ENCODE measurements at places on chromosomes 2 and 18.

DNA sequence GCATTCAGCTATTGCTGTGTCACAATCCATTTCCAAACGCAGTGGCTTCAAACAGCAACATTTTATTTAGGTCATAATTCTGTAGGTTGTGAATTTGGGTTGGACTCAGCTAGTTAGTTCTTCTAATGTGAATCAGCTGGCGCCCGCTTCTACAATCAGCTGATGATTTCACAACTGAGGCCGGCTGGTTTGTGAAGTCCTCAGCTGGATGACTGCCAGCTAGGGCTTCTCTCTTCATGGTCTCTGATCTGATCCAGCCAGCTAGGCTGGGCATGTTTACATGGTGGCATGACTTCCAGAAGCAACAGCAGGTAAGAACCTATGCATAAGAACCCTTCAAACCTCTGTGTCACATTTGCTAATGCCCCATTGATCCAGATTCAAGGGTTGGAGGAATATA is 172.0 kb downstream of the SLC4A10 start:
- DNase-seq = no peak

- no peak for DNase-seq
These were observed 247.7 kb downstream of the ICOS start for GRCh38 chr2:204184226-204184625.

- no peak for DNase-seq
These were observed 4.8 kb downstream of the ALK start for GRCh38 chr2:29916571-29916970.

DNA sequence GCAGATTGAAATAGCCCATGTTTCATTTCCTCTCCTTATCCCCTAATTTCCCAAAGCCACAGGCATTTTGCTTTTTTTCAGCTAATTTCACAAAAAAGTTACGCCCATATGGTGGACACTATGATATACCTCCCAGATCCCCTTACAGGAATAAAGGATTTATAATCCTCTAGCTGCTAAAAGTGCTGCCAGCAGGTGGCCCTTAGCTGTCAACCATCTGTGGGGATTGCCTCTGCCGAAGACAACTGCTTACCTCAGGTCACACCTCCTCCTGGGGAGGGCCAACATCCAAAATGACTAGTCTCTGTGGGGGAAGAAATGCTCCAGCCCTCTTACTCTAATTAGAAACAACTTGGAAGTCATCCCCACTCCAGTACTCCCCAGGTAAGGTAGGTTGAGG is 61.0 kb upstream of the EPB41L3 start:
- DNase-seq = no peak

- no peak for DNase-seq
These were observed 63.6 kb upstream of the PGAP1 start for GRCh38 chr2:196990092-196990491.

DNA sequence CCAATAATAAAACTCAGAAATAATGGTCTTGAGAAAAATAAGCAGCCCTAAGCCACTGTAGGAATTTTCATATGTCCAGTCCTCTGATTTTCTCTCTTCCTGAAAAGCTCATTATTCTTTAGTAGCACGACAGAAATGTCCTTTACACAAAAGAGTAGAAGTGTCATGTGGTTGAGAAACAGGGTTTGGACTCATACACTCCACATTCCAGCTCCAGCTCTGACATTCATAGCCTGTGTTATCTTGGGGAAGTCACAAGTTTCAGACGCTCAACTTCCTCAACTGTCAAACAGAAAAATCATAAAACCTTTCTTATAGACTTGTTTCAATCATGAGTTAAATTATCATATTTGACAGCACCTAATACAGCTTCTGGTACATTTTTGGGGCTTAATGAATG is 511.5 kb downstream of the TNS1 start:
- no peak for DNase-seq

GRCh38 chr2:38038682-38039081 is 37.3 kb downstream of the CYP1B1 start:
- no peak for DNase-seq

DNA sequence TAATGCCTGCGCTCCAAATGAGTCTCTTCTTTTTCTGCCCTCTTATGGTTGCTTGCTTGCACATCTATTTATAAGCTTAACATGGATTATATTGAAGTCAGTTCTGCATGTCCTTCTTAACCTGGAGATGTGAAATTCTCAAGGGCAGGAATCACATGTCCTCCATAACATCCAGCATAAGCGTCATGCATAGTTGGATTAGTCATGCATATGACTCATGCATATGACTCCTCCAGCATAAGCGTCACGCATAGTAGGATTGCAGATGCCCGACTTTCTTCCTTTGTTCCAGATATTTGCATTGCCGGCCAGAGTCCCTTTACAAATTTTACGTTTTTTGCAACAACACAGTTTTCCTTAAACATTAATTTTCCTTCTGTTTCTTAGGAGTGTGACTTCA is 308.6 kb downstream of the TGIF1 start:
- DNase-seq = no peak

- no peak for DNase-seq
These were observed 402.0 kb upstream of the UBE2E3 start for GRCh38 chr2:180578441-180578840.

DNA sequence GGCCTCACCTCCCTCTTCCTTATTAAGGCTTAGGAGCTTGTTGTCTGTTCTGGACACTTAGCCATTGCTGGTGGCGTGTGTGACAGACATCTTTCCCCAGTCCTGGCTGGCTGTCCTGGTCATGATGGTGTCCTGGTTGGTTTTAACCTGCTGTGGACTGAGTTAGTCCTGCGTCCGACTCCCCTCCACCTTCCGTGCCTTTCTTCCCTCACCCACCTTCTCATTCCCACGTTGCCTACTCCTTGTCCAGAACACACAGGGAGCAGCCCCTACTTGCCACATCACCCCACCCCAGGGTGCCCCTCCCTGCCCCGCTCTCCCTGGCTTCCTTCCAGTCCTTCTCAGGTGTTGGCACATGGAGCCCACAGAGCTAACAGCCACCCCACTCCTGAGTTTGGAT is 9.5 kb downstream of the ANO7 start:
- no peak for DNase-seq

DNA sequence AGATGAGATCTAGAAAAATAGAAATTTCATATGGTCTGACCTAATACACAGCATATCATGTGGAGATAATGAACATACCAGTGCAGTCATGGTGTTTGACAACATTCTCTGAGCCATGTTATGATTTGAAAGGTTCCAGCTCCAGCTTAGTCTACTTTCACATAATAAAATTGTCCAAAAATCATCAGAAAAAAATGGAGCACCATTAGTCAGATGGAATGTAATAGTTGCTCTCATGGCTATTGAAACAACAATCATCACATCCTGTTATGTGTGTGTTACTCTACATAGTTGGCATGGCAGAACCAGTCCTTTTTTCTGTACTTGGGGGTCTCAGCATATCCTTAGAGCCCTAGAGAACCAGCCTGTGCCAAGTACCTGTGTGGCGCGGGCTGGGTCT is 678.9 kb upstream of the FANCL start:
- DNase-seq = no peak

DNA sequence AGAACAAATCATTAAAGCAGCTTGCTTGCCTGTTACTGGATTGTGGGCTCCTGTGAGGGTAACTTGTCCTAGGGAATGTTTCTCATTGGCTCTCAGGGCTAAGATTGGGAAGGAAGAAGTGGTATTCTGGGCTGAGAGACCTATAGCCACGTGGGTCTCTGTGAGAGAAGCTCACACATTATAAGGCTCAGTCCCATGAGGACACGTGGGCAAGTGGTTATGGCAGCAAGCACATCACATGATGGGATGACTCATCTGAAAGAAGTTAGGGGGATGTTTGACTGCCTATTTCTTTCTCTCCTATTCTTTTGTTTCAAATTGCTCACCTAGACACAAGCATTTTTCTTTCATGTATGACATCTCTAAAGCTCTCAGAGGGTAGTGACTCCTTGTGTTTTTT is 418.0 kb upstream of the ST6GAL2 start:
- DNase-seq = no peak

GRCh38 chr18:26875040-26875654 is 9.6 kb upstream of the AQP4 start:
- no peak for DNase-seq

DNA sequence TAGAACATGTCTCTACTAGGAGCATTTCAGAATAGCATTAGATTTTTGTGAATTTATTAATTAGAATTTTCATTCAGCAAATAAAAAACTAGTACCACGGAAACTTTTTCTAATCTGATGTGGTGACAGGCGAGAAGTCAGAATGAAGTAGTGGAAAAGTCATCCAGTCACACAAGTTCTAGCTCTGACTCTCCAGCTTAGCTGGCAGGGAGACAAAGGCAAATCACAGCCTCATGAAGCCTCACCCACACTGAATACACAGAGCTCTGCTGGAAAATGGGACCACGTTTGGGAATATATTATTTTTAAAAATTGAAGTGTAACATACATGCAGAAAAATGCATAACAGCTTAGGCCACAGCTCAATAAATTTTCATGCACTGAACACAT is 86.1 kb downstream of the L3MBTL4 start:
- no peak for DNase-seq

Measured in activated CD8-positive, alpha-beta memory T cell treated with anti-CD3 and anti-CD28 coated beads, Interleukin-2, amount 50 U/mL, for 48 hours (primary cell).